Activated T-helper 1 cell treated with anti-CD3 and anti-CD28 coated beads, Interleukin-2, amount 50 U/mL, for 16 hours (primary cell): ENCODE measurements at places on chromosomes 3 and 15.

GRCh38 chr3:171850320-171850959 is 7.3 kb downstream of the TMEM212 start:
- DNase-seq, result no peak

GRCh38 chr3:117035745-117036144 is 326.2 kb downstream of the TUSC7 start:
- no peak for DNase-seq

DNA sequence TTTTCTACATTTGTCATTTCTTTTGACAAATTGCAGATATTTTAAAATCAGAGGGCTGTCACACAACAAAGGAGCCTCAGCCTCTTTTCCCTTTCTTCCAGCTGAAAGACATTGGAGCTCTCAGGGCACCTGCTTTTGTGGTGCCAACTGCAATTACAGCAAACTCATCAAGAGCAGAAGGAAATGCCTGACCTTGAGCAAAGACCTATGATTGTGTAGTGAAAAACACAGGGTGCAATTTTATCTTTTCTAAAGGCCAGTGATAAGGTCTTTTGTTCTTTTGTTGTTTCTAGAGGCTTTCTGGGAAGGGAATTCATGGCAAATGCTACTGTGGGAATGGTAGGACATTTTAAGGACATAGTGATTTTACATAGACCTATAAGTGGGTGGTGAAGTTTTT is 214.3 kb downstream of the OXSM start:
- DNase-seq, result no peak

DNA sequence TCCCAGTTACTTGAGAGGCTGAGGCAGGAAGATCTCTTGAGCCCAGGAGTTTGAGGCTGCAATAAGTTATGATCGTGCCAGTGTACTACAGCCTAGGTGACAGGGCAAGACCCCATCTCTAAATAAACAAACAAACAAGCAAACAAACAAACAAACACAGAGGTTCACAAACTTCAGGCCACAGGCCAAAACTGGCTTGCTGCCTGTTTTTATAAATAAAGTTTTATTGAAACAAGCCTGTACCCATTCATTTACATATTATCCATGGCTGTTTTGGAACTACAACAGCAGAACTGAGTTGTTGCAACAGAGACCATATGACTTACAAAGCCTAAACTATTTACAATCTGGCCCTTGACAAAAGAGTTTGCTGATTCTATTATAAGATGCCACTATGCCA is 6.5 kb downstream of the DYNC1LI1 start:
- DNase-seq, result no peak

- DNase-seq, result no peak
These were observed 100.7 kb downstream of the CACNA2D3 start for GRCh38 chr3:54223063-54223462.

GRCh38 chr3:152626226-152626625 is 208.7 kb upstream of the P2RY1 start:
- DNase-seq, result no peak

- DNase-seq, result no peak
These were observed 7.4 kb downstream of the HMCES start for GRCh38 chr3:129286081-129286480.

GRCh38 chr3:94146455-94146854 is 83.6 kb downstream of the NSUN3 start:
- DNase-seq, result no peak

GRCh38 chr3:45933591-45933990 is 9.7 kb upstream of the CXCR6 start:
- DNase-seq, result no peak

- no peak for DNase-seq
These were observed 314 bp upstream of the TMED3 start for GRCh38 chr15:79310612-79310984.

DNA sequence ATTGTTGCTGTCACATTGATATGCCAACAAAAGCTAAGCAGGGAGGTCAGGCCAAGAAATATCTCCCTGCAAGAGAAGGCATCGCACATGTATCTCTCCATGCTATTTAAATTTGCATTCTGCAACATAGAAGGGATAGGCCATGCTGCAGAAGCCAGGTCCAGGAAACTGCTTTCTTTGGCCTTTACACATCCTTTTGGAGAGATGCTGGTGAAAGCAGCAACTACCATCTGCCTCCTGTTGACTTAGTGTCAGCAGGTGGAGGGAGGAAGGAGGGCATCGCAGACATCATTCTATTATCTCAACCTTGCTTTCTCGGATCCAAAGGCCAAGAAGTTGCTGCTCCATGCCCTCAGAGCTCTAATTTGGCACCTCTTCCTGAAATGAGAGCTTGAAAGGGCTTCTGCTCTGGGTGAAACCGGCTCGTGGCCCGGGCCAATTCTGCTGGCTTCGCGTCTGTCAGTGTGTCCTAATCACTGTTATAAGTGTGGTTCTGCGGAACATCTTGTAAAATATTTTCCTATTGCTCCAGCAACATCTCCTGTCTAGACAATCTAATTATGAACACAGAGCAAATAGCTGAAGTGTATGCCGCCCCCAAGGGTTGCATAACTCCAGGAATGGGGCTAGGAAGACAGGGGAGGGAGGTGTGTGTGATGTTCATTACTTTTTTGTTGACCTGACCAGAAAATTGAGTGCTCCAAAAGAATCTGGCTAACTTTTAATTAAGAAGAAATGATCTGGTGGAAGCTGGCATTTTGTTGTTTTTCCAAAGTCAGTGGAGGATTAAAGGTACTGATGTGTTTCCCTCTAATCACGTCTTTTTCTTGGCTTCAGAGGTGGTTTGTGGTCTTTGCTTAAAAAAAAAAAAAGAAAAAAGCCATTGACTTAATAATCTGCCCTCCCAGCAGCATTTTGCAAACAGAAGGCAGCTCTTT is 89.1 kb downstream of the TPRG1 start:
- no peak for DNase-seq

GRCh38 chr3:30273304-30274072 is 332.9 kb upstream of the TGFBR2 start:
- DNase-seq, result no peak

DNA sequence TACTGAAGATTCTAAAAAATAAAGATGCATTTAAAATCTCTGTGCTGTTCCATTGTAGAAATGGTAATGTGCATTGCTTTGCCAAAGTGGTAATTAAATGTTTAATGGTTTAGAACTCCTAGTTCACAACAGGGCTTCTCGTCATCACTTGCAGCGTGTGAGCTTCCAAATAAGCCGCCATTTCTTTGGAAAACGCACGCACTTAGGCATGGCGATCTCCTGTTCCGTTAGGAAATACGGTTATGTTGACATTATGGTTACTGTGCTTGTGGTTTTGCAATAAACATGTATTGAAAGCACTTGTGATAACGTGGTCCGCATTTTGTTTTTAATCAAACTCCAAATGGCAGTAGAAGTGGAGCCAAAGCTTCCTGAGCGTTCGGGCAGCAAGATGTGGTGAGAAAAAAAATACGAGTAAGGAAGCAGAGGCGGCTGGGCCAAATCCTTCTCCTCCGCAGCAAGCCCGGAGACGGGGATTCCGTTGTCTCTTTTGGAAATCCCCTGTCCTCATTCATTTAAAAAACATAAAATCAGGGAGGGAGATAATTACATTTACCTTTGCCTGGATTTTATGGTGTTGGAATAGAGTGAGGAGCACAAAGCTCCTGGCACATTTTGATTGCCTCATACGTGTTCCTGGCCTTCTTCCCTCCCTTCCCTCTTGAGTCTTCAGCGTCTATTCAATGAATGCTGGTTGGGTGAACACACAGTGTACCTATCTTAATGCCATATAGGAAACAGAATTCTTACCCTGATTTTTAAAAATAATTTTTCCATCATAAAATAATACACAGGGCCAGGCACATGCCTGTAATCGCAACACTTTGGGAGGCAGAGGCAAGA is 97.5 kb downstream of the SLC49A4 start:
- DNase-seq, result no peak

DNA sequence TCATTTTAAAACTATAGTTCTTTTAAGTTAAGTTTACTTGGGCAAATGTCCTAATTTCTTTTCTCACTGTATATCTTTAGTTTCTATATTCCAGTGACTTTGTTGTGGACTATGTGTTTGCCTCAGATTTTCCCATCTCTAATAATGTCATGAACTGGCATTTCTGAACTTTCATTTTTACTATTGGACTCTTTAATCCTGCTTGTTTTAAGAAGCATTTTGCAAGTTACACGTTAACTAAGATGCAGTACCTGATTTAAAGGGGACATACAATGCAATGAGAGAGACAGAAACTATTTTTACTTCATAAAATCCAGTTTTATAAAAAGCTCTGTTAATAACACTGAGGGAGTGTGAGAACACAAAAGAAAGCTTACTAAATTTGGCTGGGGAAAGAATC is 58.6 kb upstream of the PHLDB2 start:
- no peak for DNase-seq

- DNase-seq, result no peak
These were observed 171.6 kb downstream of the CD47 start for GRCh38 chr3:107919239-107919638.

GRCh38 chr3:126028096-126028495 is 55.8 kb downstream of the SLC41A3 start:
- DNase-seq, result no peak

DNA sequence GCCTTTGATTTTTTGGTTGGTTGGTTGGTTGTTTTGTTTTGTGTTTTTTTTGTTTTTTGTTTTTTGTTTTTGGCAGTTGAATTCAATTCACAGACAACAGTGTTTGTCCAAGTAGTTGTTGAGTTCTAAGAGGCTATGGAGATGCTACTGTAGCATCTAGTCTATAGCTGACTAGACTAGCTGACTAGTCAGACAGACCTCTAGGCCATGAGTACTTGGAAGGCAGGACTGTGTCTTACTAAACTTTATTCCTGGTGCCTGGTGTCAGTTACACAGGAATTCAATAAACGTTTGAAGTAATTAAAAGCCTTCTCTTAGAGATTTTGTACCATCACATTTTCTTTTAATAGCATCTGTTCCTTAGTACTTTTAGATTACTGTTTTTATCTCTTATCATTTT is 35.7 kb downstream of the RNF13 start:
- no peak for DNase-seq

DNA sequence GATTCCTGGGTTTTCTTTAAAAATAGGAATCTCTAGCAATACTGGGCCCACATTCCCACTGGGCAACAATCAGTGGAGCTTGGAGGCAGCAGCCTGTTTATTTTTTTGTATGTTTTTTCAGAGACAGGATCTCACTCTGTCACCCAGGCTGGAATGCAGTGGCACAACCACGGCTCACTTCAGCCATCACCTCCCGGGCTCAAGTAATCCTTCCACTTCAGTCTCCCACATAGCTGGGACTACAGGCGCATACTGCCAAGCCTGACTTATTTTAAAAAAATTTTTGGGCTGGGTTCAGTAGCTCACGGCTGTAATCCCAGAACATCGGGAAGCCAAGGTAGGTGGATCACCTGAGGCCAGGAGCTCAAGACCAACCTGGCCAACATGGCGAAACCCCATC is 29.1 kb upstream of the GNB5 start:
- DNase-seq, result no peak

- no peak for DNase-seq
These were observed 30.8 kb downstream of the POMGNT2 start for GRCh38 chr3:43074901-43075689.

DNA sequence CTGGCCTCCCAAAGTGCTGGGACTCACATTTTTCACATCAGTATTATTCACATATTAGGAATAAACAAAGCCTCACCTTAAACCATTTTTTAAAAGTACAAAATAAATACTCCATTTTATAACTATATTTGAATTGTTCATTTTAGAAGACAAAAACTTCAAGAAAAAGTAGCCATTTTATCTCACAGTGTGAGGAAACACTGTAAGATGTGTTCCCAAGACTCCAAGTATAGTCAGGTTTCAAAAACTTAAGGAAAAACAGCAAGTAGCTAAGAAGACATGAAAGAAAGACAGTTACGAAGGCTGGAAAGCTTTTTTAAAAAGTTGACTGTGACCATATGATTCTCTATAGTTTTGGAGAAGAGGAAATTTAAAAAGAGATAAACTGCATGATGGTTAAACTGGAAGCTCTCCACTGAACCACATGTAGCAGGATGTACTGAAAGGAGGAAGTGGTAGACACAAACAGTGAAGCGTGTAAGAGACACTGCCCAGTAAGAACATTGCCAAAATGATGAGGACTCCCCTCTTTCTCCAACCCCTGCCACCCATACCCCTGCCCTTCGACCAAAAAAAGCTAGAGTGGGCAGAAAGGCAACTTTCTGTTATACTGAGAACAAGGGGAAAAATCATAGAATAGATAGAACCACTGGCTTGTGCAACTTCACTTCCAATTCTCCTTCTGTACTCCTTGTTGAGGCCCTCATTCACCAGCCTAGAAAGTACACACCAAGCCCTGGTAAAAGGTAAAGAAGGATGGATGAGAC is 6.2 kb upstream of the TMF1 start:
- no peak for DNase-seq

DNA sequence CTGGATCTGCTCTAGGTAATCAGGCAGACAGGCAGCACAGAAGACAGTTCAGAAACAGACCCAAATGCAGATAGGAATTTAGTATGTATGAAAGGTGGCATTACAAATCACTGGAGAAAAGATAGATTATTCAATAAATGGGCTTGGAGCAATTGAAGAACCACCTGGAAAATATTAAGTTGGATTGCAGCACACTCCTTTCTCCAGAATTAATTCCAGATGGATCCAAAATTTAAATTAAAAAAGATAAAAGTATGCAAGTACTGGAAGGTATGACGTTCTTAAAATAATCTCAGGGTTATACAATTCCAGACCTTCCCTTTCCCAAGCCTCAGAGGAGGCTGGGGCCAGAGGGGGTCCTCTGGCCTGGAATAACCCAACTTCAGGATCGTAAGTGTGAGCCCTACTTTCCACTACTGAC is 32.5 kb downstream of the HRH1 start:
- no peak for DNase-seq

DNA sequence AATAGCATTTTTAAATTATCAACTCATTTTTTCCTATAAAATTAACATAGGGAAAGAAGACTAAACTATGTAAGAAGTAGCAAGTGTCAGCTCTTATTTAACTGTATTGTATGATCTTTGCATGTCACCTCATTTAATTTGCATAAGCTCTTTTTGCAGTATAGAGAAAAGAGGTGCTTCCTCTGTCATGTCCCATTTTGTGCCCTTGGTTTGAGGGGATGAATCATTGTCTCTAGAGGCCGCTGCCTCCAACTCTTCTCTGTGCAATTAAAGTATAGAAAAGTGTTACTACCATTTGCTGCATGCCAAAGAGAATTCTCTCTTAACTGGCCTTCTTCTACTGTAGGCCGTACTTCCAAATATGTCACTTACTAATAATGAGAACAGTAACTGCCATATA is 93.4 kb downstream of the LRRC28 start:
- no peak for DNase-seq
